ENCODE measurements at places on chromosomes 5 and 9. TPM values are rescaled to one million over a fixed set of nuclear protein-coding genes. Genes with fewer than 3 reads are reported as not detected.

ADAMTSL2 gene
- 0.89 TPM for total RNA-seq

RELL2 gene
- 16.6 TPM for total RNA-seq

SH2D3C gene
- total RNA-seq: 51.9 TPM

PCAT7 gene
- total RNA-seq: not detected

SELENOP gene
- total RNA-seq: 4.8 TPM

KIF20A gene
- total RNA-seq: not detected

NUTM2G gene
- not detected for total RNA-seq

SLC34A3 gene
- 0.16 TPM for total RNA-seq

PCDHB11 gene
- not detected for total RNA-seq

OTP gene
- not detected for total RNA-seq

UBE2D2 gene
- 210 TPM for total RNA-seq

PCDHA9 gene
- not detected for total RNA-seq

ARL14EPL gene
- total RNA-seq: not detected

FST gene
- 0.34 TPM for total RNA-seq

KIAA0825 gene
- total RNA-seq: 1.2 TPM

BHMT2 gene
- not detected for total RNA-seq

PCDHB7 gene
- not detected for total RNA-seq

PCDHGB5 gene
- total RNA-seq: 0.61 TPM

C5orf58 gene
- total RNA-seq: not detected

ELAVL2 gene
- total RNA-seq: not detected

RAB14 gene
- 54.5 TPM for total RNA-seq

GFI1B gene
- not detected for total RNA-seq

ZDHHC11 gene
- total RNA-seq: 22.1 TPM

PCDHB16 gene
- not detected for total RNA-seq

CER1 gene
- not detected for total RNA-seq

ZNF483 gene
- total RNA-seq: 15.5 TPM

CA9 gene
- not detected for total RNA-seq

IFNA13 gene
- not detected for total RNA-seq

MYORG gene
- 1.4 TPM for total RNA-seq

PCDHGA11 gene
- not detected for total RNA-seq

TRMT10B gene
- 17.5 TPM for total RNA-seq

SOHLH1 gene
- not detected for total RNA-seq

LCN15 gene
- total RNA-seq: not detected

PCDHGA1 gene
- total RNA-seq: 0.17 TPM

LCN1 gene
- total RNA-seq: not detected

AHRR gene
- 0.56 TPM for total RNA-seq

PRDM9 gene
- not detected for total RNA-seq

GBGT1 gene
- total RNA-seq: 3.4 TPM

TCERG1 gene
- total RNA-seq: 75.2 TPM

OR1J2 gene
- total RNA-seq: not detected
